Muscle of arm (tissue), 14 donors: ENCODE measurements at places on chromosomes 13 and 19.

DNA sequence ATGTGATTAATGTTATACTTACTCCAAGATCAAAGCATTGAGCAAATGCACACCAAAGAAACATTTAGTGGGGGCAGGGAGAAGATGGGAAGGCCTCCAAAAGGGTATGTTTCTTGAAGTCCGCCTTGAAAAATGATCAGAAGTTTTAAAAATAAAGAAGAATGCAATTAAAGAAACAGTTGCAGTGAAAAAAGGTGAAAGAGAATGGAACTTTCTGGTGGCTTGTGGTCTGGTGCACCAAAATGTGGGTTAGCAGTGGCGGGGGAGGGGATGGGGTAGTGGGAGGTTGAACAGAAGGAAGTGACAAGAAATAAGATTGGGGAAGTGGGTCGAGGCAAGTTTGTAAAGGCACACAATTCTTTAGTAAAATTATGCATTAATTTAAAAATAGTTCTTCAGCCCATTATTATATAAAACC, 2.5 kb downstream of the LCP1 start:
- no peak for DNase-seq

DNA sequence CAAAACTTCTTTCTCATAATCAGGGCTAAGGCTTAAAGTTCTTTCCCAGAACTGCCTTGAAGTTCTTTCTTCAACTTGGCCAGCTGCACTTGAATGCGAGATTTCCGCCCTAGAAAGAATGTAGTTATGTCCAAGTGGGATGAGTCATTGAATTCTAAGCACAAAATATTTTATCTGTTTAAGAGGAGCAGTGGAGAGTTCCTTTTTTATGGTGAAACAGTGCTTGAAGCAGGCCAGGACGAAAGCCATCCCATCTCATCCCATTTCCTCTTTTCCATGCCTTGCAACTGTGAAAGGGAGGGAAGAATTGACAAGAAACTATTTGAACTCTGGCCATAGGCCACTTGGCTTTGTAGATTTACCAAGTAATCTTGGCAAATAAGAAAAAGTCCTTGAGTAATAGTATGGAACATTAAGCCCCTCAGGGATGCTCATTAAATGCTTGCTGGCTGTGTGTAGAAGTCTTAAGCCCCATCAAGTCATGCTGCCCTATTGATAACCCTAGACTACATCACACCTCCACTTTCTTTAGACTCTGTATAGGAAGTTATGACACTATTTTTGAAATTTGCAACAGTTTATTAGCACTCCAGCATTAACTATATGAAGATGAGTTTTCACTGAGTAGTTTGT, 174.5 kb downstream of the KCTD12 start:
- peak; percentile 86 for DNase-seq

- DNase-seq, result no peak
Observed at GRCh38 chr13:30763786-30764413, 28.6 kb downstream of the ALOX5AP start.

- no peak for DNase-seq
Observed at GRCh38 chr19:33659835-33660234, 38.1 kb downstream of the CHST8 start.

DNA sequence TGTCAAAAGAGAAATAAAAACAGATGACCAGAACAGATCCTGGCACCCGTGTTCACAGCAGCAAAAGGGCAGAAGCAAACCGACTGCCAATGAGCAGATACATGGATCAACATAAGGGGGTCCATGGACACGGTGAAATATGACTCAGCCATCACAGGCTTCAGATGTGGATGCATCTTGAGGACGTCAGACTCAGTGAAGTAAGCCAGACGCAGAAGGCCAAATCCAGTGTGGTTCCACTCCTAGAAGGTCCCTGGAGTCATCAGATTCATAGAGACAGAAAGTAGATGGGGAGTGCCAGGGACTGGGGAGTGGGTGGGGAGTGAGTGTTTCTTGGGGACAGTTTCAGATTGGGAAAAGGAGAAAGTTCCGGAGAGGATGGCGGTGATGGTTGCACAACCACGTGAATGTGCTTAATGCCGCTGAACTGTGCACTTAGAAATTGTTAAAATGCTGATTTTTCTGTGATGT, 28.8 kb upstream of the SEMA6B start:
- no peak for DNase-seq

GRCh38 chr19:11699931-11700794, 38.6 kb downstream of the ZNF823 start:
- peak; percentile 30 for DNase-seq

DNA sequence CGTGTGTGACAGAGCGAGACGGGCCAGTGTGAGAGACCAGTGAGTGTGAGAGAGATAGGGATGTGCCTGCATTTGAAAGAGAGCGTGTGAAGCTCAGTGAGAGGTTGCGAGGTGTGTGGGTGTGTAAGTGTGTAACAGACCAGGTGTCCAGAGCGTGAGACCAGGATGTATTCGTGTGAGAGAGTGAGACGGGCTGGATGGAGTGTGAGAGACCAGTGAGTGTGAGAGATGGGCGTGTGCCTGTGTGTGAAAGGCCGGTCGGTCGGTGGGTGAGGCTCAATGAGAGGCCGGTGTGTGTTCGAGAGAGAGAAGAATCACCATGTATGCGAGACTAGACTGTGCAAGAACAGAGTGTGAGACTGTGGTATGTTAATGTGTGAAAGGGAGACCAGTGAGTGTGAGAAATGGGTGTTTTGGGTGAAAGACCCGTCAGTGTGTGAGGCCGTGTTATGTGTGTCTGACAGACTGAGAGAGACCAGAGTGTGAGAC, 679 bp downstream of the ZNF471 start:
- no peak for DNase-seq

DNA sequence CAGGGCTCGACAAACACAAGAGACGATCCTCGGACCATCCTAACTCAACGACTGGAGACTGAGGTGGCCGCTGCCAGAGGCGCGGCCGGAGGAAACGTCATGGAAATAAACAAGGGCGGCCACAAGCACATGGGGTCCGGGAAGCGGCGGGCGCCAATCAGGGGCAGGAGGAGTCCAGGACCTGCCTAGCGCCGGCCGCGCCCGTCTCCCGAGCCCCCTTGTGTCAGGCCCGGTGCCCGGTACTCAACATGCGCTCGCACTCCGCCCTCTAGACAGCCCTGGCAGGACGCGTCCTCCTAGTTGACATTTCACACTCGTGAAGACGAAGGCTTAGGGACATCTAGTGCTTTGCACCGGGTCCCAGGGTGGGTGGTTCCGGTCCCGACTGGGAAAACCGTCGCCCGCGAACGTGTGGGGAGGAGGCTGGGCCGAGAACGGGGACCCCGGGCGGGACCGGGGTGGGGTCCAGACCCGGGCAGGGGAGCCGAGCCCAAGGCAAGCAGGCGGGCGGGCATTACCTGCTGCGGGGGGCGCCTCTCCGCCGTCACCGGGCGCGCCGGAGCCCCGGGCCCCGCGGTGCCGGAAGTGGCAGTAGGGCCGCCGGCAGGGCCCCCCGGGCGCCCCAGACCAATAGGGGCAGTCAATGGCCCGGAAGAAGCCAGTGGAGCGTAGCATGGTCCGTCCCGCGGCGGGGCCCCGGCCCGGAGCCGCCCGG, 442 bp downstream of the REXO1 start:
- no peak for DNase-seq

DNA sequence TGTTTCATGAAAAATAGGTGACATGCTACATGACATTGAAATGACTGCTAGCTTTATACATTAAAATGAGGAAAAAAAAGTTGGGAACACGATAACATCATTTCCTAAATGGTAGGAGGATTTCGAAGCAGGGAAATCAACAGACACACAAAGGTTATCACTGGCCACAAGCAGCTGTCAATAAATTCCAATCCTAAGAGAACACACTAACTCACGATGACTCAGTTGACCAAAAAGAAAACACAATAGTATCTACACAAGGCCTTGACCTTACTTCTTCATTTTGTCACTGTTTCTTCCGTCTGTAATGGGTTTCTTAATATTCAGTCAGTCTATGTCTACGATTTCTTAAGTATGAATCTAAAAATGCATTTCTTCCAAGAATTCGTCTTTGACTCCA, 36.5 kb downstream of the STARD13 start:
- no peak for DNase-seq

- no peak for DNase-seq
Observed at GRCh38 chr13:30666113-30666512, 48.4 kb downstream of the USPL1 start.

DNA sequence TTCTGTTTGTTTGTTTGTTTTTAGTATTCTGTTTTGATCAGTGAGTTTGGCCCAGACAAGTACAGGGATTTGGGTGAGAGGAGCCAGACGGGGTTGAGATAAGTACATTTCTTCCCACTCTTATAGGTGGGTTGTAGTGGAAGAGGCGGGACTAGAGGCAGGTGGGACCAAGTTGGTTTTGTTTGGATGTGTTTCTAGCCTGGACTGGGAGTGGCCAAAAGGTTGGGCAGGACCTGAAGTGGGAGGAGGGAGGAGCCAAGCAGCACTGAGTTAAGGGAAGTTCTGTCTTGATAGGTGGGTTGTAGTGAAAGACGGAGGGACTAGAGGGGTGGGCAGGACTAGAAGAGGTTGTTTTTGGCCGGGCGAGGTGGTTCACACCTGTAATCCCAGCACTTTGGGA, 9.0 kb downstream of the DNASE2 start:
- DNase-seq, result no peak

DNA sequence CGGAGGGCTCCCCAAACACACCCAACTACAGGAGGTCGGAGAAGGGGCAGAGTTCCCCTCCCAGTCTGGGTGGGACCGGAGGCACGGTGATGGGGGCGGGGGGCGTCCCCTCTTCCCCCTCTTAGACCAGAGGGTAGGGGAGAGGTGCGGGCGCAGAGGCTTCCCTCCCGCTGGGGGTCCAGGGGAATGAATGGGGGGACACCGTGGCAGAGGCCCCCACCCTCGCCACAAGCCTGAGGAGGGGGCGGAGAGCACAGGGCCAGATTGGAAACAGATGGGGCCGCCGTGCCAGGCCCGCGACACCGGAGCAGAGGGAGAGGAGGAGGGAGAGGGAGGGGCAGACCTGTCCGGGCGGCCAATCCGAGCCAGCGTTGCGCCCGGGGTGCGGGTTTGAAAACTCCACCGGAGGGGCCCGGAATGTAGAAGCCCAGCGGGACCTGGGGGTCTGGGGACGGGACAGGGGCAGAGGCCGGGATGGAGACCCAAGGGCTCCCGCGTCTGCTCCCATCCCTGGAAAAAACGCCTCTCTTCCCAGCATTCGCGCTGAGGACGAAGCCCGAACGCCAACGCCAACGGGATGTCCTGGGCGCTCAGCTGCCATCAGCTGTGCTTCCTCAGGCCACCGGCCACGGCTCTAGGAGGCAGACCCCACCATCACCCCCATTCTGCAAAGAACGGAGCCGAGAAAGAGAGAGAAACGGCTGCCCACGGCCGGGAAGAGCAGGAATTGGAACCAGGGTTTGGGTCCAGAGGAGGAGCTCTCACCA, 46.8 kb downstream of the PTPRS start:
- no peak for DNase-seq

- DNase-seq, result no peak
Observed at GRCh38 chr13:59771272-59771671, 392.5 kb downstream of the DIAPH3 start.

DNA sequence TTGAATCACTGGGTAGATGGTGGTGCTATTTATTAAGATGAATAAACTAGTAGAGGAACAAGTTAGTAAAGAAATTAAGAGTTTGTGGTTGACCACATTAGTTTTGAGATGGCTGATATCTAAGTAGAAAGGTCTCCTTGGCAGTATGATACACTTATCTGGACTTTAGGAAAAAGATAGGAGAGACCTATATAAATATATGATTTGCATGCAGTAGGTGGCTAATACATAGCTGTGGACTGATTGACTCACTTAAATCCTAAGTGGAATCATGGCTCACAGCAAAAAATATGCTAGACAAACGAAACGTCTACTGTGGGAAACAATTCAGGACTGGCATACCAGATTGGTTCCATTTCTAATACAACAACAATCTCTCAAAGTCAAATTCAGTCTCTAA, 92.0 kb downstream of the CAB39L start:
- DNase-seq, result no peak

DNA sequence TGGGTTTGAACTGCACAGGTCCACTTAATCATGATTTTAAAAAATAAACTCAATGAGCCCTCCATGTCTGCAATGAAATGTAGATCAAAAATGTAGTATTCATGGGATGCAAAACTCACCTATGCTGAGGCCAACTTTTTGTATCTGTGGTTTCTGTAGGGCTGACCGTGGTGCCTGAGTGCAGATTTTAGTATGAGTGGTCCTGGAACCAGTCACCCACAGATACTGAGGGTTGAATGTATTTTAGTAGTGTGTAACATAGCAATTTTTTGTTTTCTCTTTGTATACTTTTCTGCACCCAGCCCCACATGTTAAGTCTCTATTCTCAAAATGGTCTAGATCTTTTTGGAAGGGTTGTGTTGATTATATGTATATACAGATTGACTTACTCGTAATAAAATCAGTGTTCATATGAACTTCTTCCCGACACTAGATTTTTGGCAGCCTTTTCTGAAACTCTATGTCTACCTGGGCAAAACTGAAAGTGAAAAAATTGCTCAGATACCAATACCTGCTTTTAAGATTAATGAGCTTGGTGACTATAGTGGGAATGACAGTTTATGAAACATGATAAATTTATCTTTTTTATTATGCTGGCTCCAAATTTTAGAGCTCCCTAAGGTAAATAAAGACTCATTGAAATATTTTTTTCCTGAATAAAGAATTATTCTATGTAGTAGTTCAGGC, 51.6 kb downstream of the DNAJC15 start:
- no peak for DNase-seq

DNA sequence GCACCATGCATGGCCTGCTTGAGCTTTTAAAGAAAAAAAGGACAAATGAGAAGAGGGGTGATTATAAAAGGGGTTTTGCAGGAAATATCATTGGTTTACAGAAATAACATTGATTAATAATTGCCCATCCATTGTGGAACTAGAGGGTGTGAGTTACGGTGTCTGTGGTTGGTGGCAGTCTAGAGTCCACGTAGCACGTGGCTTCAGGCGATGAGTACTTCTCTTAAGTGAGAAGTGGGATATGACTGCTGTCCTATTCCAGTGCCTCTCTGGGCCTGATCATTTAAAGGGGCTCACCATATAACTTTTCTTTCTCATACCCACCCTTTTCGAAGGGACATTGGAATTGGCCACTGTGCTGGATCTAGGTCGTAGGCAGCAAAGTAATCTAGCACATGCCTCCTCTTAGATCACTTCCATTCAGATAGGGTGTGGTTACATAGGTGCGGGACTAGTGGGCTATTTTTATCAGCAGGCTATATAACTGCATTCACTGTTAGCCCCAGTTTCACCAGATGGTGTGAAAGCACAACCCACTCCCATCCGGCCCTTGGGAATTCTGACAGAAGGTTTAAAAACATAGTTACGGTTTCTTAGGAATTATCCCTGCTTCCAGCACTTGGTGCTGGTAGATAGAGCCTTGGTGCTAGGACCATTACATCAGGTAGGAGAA, 19.9 kb downstream of the PPP5C start:
- no peak for DNase-seq

GRCh38 chr13:62483774-62484173, 1068.1 kb upstream of the PCDH20 start:
- no peak for DNase-seq

DNA sequence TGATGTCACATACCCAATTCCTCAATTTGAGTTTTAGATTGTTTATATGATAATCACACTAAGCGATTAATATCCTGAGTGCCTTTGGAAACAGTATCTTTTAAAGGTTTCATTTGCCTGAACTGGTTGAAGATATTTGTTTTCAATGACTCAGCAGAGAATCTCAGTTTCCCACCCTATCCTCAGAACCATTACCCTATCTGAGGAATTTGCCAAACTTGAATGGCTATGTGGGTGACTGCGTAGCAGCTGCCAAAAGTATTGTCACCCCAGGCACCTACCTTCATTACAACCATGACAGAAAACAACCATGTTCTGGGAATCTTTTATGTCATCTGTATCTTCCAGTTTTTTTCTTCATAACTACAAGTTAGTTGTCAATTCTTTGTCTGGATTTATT, 440.1 kb upstream of the NBEA start:
- no peak for DNase-seq
